ENCODE measurements at places on chromosomes 3 and 15.
A peak's percentile ranks its signal among the peaks of the same experiment; 100 is the strongest.

- DNase-seq = no peak
These were observed 201.5 kb downstream of the SOX2 start for GRCh38 chr3:181913254-181913653.

DNA sequence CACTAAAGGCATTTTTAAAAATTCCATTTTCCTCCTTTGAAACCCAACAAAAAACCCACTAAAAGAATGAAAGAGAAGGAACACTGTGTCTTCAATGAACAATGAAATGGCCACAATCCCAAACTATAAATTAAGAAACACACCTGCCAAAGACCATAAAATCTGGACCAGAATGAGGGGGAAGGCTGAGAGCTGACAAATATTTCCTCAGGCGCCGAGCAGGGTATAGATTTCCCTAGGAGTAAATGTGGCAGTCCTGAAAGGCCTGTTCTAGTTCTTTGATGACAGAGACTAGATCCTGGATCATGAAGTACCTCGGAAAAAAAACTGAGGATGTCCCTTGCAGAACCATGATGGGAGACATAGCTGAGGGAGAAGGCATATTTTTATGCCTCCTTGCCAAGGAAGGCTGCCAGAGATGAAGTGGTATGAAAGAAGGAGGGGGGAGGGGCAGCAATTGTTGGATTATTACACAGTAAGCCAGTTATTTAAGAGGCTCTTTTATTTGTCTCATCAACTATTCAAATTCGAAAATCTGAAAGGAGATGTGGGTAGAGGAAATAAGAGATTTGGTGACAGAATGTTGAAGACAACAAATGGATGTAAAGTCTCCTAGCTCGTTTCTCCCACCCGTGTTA, 275.3 kb upstream of the GOLGA6L4 start:
- DNase-seq = no peak

DNA sequence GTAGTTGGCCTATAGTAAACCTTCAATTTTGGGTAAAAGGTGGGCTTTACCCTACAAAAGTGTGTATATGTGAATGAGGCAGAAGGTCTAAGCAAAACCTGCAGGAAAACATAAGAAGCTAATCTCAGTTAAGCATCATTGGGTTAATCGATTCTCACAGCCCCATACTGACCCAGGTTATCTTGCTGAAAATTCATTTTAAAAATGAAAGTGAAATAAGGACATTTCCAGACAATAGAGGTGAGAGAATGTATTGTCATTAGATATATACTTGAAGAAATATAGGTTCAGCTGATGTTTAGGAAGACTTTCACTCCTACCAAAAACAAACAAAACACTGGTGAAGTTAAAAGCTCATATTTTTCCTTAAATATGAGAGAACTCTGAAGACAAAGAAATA, 85.6 kb downstream of the MCF2L2 start:
- DNase-seq = no peak

DNA sequence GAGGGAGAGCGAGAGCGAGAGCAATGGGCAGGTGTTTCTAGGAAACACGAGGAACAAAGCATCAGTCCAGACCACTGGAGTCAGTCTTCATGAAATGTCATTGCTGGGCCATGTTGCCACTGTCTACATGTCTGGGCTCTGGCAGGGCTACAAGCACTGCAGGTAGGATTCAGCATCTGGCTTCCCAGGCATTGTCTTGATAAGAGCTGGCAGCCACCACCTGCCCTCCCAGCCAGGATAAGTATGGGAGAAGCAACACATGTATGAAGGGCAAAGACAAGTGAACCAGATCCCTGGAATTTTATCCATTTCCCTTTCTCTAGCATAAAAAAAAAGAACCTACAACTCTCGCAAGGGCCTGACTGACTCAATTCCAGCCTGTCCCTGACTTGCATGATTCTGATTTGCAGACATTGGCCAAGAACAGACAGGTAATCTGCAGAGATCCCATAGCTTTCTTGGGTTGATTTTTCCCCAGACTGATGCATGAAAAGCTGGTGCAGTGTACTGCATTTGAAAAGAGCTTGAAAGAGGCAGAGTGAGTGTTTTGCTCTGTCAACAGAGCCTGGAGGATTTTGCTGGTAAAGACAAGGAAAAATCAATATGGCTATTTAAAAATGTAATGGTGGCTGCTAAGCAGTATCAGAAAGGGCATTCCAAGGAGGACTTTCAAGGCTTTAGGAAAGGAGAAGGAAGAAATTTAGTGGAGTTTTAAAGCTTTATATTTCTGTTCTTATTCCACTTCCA, 157.2 kb upstream of the MYRIP start:
- DNase-seq = no peak

DNA sequence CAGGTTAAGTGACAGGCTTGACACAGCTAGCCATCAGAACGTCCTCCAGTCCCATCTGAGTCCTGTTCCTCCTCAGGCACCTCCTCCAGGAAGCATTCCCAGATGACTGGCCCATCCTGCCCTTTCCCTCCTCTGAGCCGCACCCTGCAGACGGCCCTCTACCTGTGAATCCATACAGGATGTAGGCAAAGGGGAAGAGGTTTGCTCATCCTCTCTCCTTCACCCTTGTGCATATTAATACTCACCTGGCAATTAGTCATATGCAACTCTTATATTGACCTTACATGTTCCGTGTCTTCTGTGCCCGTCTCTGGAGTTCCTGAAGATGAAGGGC, 61.9 kb downstream of the SMAD3 start:
- no peak for DNase-seq

GRCh38 chr3:17782751-17783150, 40.3 kb upstream of the TBC1D5 start:
- DNase-seq = no peak

GRCh38 chr15:87123676-87124382, 1044.2 kb downstream of the AGBL1 start:
- DNase-seq = no peak

DNA sequence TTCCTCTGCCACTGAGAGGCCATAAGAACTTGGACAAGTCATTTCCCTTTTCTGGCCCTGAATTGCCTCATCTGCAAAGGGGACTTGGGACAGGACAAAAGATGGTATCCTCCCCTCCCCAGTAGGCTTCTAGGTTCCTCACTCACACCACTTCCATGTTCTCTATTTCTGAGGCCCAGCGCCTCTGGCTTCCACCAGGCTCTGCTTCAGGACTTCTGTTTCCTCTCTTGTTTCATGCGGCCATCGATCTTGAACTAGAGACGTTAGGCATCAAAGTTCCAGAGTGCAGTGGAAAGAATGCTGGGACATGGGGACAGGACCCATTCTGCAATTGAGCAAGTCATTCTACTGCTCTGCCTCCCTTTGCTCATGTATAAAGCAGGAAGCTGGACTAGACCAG, 1.7 kb downstream of the TM4SF4 start:
- DNase-seq = no peak

DNA sequence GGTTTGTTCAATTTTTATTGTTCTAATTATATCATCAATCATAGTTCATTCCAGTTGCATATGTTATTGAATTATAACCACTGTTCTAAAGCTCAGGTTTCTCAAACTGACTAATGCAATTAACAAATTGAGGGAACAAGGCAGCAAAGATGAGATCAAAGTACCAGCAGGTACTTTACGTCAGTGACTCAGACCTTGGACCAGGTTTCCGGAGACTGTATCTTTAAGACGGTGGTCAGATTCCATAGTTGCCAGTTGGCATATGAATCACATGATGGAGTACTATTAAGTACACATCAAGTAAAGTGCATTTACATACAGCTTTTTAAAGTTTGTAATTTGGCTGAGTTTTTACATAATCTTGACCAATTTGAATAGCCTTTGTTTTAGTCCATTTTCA, 583.6 kb upstream of the ROBO2 start:
- no peak for DNase-seq

GRCh38 chr3:144466114-144466513, 494.5 kb downstream of the DIPK2A start:
- no peak for DNase-seq

GRCh38 chr3:58161435-58162398, 49.1 kb downstream of the DNASE1L3 start:
- DNase-seq = no peak

GRCh38 chr15:37140531-37141058, 40.2 kb upstream of the MEIS2 start:
- no peak for DNase-seq

- peak; percentile 43 for DNase-seq
These were observed 27.5 kb upstream of the MASP1 start for GRCh38 chr3:187318819-187319616.

GRCh38 chr15:59051873-59052861, 52.8 kb upstream of the CCNB2 start:
- DNase-seq = no peak

- no peak for DNase-seq
These were observed 1403.1 kb upstream of the ALCAM start for GRCh38 chr3:103963599-103963998.

DNA sequence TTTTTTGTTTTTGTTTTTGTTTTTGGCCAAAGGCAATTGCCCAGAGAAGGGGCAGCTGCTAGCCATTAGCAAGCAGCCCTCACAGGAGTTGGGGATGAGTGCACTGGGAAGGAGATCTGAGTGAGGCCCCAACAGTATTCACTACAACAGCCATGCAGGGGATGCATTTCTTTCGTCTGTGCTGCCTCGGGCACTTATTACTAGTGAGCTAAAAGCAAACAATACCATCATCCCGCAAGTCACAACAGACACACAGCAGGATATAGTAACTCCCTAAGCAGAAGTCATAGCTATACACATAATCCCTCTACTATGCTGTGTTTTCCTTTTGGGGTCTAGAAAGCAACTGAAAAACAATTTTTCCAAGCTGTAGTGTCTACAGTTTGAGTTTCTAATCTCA, 27.2 kb downstream of the CRTAP start:
- DNase-seq = no peak

DNA sequence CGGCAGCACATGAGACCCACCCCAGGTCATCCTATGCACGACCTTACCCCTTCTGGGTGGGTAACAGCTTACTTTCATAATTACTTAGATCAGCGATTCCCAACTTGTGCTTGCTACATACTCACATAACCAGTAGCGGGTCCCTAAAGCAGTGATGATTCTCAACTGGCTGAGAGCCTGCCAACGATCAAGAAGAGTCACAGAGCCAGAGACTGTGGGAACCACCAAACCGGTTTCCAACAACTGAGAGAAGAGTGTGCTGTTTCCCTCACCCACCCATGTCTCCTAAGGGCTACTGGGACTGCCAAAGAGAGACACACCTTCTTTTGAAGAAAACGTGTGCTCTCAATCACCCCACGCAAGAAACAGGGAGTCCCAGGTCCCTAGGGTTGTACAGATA, 12.0 kb upstream of the XXYLT1 start:
- no peak for DNase-seq

DNA sequence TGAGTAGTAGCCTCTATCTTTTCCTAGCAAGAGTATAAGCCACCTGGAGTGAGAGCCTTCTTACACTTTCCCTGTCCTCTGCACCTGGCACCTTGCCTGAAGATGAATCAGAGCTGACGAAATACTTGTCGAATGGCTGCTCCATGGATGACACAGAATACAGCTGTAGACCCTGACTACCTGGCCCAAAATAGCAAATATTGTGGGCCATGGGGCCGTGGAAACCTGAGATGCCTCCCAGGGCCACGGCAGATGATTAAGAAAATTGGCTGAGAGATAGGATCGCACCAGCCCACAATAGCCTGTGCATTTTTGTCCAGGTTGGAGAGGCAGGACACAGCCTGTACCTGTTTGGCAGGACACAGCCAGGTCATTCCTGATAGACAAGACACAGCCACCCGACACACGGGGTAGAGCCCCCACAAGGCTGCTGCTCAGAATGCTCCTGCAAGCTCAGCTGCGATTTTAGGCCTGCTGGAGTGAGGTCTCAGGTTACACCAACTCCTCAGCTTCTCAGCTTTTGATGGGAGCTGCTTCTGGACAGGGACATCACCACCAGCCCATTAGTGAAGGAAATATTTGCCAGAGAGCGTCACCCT, 22.9 kb upstream of the TPM1 start:
- no peak for DNase-seq

DNA sequence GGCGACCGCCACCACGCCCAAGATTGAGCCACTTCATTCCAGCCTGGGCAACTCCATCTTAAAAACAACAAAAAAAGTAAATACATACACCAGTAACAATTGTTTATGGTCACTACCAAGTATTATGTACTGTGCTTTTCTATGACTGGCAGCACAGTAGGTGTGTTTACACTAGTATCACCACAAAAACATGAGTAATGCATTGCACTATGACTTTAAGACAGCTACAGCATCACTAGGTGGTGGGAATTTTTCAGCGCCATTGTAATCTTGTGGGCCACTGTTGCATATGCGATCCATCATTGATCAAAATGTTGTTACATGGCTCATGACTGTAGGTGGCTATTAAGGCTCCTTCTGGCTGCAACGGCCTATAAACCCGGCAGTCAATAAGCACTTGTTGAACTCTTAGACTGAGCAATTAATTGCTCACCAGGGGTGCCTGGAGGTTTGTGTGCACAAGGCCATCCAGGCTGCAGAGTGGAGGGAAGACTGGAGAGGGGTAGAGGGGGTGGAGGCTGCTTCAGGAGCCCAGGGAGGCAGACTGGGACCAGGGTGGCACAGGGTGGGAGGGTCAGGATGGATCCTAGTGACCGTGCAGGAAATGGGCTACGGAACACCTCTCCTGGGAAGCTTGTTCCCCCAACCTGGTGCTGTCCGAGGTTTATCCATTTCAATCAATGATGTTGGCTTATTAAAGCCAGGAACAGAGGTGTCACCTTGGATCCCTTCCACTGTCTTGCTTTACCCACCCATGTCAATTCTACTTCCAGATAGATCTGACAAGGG, 17.9 kb upstream of the COPG1 start:
- no peak for DNase-seq

GRCh38 chr15:70528270-70528706, 235.1 kb downstream of the UACA start:
- peak; percentile 74 for DNase-seq

- DNase-seq = no peak
These were observed 207.5 kb downstream of the RPLP1 start for GRCh38 chr15:69660114-69660513.

DNA sequence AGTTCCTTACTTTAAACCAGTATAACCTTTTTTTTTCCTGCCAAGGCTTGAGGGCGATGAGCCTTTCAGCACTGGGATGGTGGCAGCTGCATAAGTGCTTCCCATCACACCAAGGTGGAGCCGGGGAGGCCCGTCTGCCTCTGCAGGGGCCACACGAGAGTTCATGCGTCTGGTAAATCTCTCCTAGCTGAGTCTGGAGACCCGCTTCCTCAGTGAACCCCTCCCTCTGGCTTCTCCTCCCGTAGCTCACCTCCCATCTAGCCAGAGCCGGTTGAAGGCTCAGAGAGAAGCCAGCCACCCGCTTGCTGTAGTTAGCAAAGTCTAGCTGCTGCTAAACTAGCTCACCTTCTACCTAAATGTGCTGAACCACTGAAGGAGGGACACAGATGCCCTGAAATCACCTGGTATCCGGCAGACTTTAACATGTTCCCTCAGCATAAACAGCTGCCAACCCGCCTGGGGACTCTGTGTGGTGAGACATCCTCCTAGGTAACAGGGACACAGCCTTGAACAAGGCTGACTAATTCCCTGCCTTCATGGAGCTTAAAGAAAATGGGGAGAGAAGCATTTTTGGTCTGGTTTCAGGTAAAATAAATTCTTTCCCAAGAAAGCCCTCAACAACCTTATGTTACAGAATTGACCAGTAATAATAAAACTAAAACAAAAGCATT, 42.9 kb downstream of the RLBP1 start:
- DNase-seq = no peak

GRCh38 chr3:55823001-55823400, 335.9 kb upstream of the WNT5A start:
- no peak for DNase-seq

GRCh38 chr15:72099155-72099554, 18.8 kb downstream of the MYO9A start:
- no peak for DNase-seq

- DNase-seq = no peak
These were observed 5.2 kb upstream of the RAD18 start for GRCh38 chr3:8968375-8968882.

Measured in CD4-positive, alpha-beta T cell treated with Interleukin-6 at 100 ng/mL for 8 hours (primary cell).